IMR-90 (cell line): ENCODE measurements at places on chromosomes 12 and 14. TPM values are rescaled to one million over a fixed set of nuclear protein-coding genes. Genes with fewer than 3 reads are reported as not detected.

- H3K27ac ChIP-seq, result peak overlapping the region; percentile 86
- H3K27me3 ChIP-seq, result no peaks in the 10 kb centered on the region
- peak overlapping the region; percentile 84 for H3K4me3 ChIP-seq
Observed at GRCh38 chr12:64608901-64609535, 1.3 kb upstream of the RASSF3 start.

GRCh38 chr12:110561471-110562201, 21.5 kb downstream of the PPTC7 start:
- no peak overlapping the region for H3K27ac ChIP-seq
- H3K4me1 ChIP-seq, result peaks cover 3% of the 10 kb centered on the region
- no peak for DNase-seq
- H3K36me3 ChIP-seq, result no peaks in the 10 kb centered on the region
- H3K27me3 ChIP-seq, result no peaks in the 10 kb centered on the region
- H3K4me3 ChIP-seq, result no peak overlapping the region

- no peak overlapping the region for H3K27ac ChIP-seq
- no peaks in the 10 kb centered on the region for H3K27me3 ChIP-seq
- peak; percentile 26 for DNase-seq
- no peaks in the 10 kb centered on the region for H3K36me3 ChIP-seq
Observed at GRCh38 chr14:100011628-100012325, 53.4 kb upstream of the EVL start.

DNA sequence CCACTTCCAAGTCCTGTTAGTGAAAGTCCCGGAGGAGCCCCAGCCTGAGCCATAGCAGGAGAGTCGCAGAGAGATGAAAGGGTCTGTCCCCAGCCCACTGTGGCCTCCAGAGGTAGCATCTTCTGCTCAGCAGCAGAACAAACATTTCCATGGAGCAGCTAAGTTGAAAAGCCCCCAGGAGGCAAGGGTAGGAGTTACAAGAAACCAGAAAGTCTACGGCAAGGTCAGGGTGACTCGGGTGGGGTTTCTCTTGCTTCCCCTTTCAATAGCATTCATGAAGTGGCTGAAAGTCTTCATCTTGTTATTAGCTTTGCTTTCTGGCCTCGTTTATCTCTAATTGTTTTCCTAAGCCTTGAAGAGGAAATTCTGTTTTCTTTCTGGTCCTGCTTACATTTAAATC, 151.2 kb upstream of the DIO3 start:
- DNase-seq, result no peak
- H3K27ac ChIP-seq, result no peak overlapping the region
- peaks cover 22% of the 10 kb centered on the region for H3K4me1 ChIP-seq
- H3K36me3 ChIP-seq, result no peaks in the 10 kb centered on the region

- H3K27me3 ChIP-seq, result no peaks in the 10 kb centered on the region; the same call in 1 of the 2 replicates
- H3K36me3 ChIP-seq, result no peaks in the 10 kb centered on the region
- no peak overlapping the region for H3K27ac ChIP-seq
- H3K4me1 ChIP-seq, result no peaks in the 10 kb centered on the region
Observed at GRCh38 chr14:104049576-104050240, 35.8 kb upstream of the ASPG start.

DNA sequence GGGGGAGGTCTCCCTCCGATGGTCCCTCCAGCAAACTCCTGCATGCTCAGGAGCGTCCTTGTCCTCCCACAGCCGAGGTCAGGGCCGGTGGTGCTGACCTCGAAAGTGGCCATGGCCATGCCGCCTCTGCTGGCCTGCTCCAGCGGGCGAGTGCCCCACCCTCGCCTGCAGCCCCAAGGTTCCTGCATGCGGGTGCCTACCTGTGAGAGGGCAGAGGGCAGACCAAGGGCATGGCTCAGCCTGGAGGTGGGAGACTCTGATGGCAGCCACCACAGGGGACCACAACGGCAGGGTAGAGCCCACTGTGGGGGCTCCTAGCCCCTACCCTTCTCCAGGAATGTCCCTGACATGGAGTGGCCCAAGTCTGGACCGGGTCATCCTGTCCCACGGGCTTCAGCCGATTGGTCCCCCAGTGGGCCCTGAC, 38.1 kb upstream of the PPP1R13B start:
- DNase-seq, result no peak
- no peaks in the 10 kb centered on the region; the same call in 1 of the 2 replicates for H3K4me1 ChIP-seq
- no peak overlapping the region for H3K4me3 ChIP-seq

DNA sequence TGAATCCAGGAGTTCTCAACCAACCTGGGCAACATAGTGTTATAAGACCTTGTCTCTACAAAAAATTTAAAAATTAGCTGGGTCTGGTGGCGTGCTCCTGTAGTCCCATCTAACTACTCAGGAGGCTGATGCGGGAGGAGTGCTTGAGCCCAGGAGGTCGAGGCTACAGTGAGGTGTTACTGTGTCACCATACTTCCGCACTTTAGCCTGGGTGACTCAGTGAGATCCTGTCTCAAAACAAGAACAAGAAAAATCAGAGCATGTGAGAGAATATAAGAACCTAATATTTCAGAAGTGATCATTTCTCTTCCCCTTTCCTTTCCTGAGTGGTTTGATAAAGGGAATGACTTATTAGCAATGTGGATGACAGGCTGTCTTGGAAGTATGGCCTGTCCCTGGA, 9.5 kb downstream of the TRAF3 start:
- peaks cover 11% of the 10 kb centered on the region for H3K4me1 ChIP-seq
- no peak overlapping the region for H3K4me3 ChIP-seq
- H3K36me3 ChIP-seq, result no peaks in the 10 kb centered on the region
- no peak overlapping the region for H3K27ac ChIP-seq
- H3K27me3 ChIP-seq, result no peaks in the 10 kb centered on the region

The MYF6 gene
- polyA plus RNA-seq, result not detected in 2 replicates

The GRIN2B gene
- polyA plus RNA-seq, result under 0.01 TPM in 1 of 2 replicates, not detected in the other

The PTPRO gene
- polyA plus RNA-seq, result 0.03 TPM in 1 of 2 replicates, not detected in the other

The ITGB7 gene
- polyA plus RNA-seq, result 0.44 and 0.60 TPM in 2 replicates

The MDM2 gene
- 21.0 and 21.9 TPM in 2 replicates for polyA plus RNA-seq
